Glutamatergic neuron (in vitro differentiated cells): ENCODE measurements at places on chromosomes 2 and 18. TPM values are rescaled to one million over a fixed set of nuclear protein-coding genes. Genes with fewer than 3 reads are reported as not detected.

The AQP12A gene
- not detected for total RNA-seq

The INO80B gene
- total RNA-seq = 18.5 TPM

The ACTR3 gene
- total RNA-seq = 154 TPM

DNA sequence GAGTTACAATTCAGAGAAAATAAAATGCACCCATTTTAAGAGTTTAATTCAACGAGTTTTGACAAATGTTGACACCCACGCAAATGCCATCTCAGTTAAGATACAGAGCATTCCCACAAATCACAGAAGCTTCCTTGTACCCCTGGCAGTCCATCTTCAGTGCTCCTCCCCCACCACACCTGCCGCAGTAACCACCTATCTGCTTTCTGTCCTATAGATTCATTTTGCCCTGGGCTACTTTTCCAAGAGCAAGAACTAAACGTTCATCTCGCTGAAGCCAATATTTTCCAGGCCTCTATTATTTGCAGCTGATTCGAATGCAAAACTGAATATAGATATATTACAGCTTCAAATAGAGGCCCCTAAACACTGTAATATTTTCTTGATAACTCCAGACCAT, 13.4 kb upstream of the HPCAL1 start:
- H3K4me1 ChIP-seq = no peaks in the 10 kb centered on the region
- no peak overlapping the region for H3K4me3 ChIP-seq
- peaks cover 7% of the 10 kb centered on the region for H3K27me3 ChIP-seq
- H3K27ac ChIP-seq = no peak overlapping the region
- DNase-seq = no peak

- no peak for DNase-seq
- peaks cover 8% of the 10 kb centered on the region for H3K36me3 ChIP-seq
- no peak overlapping the region for H3K4me3 ChIP-seq
- peaks cover 2% of the 10 kb centered on the region for H3K4me1 ChIP-seq
- H3K27me3 ChIP-seq = no peaks in the 10 kb centered on the region
Measured at GRCh38 chr2:237553948-237554347, 12.4 kb upstream of the PRLH start.

DNA sequence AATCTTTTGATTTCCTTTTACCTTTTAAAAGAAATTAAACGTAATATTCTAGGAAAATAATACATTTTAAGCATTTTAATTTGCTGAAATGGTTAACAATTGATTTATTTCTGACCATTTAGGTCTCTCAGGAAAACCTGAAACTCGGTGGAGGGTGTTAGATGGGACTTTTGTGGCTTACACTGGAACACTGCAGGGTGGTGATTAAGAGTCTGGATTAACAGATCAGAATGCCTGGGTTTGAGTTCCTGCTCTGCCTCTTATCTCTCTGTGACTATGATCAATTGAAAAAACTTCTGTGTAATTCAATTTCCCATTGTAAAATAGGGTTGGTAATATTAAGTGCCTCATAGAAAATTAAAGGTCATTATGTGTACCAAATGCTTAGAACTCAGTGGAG, 168.7 kb downstream of the UBE2E3 start:
- H3K4me1 ChIP-seq = no peaks in the 10 kb centered on the region
- no peak overlapping the region for H3K4me3 ChIP-seq
- H3K27me3 ChIP-seq = no peaks in the 10 kb centered on the region
- DNase-seq = no peak
- H3K36me3 ChIP-seq = no peaks in the 10 kb centered on the region
- no peak overlapping the region for H3K27ac ChIP-seq
